ENCODE measurements at places on chromosomes 5 and 9.

DNA sequence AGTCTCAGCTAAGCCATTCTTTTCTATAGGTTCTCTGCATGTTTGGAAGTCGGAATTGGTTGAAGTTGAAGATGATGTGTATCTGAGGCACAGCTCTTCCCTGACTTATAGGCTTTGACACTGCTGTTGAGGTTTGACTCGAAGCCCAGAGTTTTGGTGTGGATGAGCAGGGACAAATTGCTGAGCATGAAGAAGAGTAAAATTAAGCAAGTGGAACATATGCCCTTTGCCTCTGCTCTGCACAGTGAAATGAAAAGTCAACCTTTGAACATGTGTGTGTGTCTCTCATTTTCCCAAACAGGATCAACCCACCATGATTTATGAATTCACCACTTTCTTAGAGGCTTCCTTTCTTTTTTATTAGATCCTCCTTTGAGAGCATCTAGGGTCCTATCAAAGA lies 8.5 kb downstream of the HMHB1 start:
- no peak for DNase-seq

- no peak for DNase-seq
Measured at GRCh38 chr5:142918959-142919635, 148.9 kb downstream of the ARHGAP26 start.

- DNase-seq = peak; percentile 75
Measured at GRCh38 chr5:93598091-93599000, 15.3 kb downstream of the NR2F1 start.

- no peak for DNase-seq
Measured at GRCh38 chr5:52452098-52452497, 335.6 kb upstream of the ITGA1 start.

DNA sequence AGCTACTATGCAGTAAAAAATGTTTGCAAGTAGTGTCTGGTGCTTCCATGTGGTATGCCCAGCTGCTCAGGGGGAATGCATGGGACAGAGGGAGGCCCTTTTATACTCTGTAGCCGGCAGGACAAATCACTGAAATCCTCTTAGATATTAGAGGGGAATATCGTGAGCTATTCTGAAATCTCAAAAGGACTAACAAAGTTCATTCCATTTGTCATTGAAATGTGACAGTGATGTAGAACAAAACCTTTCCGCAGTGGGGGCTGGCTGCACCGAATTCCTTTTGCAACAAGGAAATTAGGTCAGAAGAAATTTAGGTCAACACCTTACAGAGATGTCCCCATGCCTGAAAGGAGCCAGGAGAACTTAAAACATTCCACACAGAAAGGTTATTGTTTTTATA lies 72.4 kb upstream of the MEF2C start:
- no peak for DNase-seq

GRCh38 chr9:15714746-15715145 lies 161.9 kb downstream of the CCDC171 start:
- no peak for DNase-seq

- no peak for DNase-seq
Measured at GRCh38 chr5:72947498-72947897, 8.3 kb upstream of the FCHO2 start.

DNA sequence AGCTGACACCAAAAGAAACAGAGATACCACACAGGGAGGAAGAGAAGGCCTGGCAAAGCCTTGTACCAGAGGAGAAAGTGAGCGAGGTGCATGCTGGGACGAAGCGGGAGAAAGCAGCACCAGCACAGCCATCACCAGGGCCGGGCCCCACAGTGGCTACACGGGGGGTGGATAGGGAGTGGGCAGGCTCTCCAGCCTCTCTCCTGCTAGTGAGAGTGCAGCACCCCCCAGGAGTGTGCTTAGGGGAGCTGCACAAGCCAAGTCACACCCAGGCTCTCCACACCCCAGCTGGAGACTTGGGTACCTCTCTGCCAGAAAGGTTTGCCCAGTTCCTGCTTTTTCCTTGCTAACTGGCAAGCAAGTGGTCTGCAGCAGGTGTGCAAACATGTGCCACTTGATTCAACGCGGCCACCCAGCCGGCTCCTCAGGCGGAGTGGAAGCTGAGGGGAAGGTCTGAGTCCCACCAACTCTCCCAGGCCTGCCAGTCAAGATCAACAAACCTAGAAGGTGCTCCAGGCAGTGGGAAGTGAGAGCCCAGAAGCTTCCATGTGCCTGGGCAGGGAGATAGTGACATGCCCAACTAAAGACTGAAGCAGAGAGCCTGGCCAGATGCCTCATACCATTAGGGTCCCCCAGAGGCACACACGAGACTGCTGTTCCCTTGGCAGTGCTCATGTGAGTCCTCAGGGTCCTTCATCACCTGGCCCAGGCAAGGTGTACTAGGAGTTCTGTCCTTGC lies 39.9 kb downstream of the BICD2 start:
- no peak for DNase-seq

GRCh38 chr5:56480078-56480704 lies 247.1 kb upstream of the ANKRD55 start:
- DNase-seq = peak; percentile 75

DNA sequence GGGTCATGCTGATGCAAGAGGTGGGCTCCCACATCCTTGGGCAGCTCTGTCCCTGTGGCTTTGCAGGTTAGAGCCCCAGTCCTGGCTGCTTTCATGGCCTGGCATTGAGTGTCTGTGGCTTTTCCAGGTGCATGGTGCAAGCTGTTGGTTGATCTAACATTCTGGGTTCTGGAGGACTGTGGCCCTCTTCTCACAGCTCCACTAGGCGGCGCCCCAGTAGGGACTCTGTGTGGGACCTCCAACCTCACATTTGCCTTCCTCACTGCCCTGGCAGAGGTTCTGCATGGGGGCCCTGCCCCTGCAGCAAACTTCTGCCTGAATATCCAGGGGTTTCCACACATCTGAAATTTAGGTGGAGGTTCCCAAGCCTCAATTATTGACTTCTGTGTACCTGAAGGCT lies 150.1 kb downstream of the NNT start:
- no peak for DNase-seq

- peak; percentile 90 for DNase-seq
Measured at GRCh38 chr9:111482694-111483438, 1.3 kb downstream of the ECPAS start.

GRCh38 chr9:132117694-132118093 lies 38.0 kb upstream of the MED27 start:
- no peak for DNase-seq

GRCh38 chr5:109656829-109657228 lies 32.9 kb upstream of the MAN2A1 start:
- peak; percentile 26 for DNase-seq

- DNase-seq = no peak
Measured at GRCh38 chr5:1436681-1437080, 8.6 kb downstream of the SLC6A3 start.

DNA sequence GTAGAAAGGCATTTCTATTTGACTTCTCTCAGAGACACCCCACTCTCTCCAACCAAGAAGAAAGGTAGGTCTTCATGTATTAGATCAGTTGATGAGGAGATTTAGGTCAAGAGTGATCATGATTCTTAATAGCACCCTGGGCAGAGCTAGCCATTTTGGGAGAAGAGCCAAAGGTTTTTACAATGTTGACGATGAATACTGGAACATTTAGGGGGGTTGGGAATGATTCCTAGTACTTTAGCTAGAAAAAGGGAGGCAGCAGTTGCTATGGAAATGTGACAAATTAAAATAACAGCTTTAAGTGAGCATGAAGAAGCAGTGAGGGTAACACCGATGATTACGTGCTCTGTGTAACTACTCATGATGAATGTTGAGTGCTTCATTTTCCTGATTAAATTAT lies 9.5 kb upstream of the RPS23 start:
- no peak for DNase-seq

DNA sequence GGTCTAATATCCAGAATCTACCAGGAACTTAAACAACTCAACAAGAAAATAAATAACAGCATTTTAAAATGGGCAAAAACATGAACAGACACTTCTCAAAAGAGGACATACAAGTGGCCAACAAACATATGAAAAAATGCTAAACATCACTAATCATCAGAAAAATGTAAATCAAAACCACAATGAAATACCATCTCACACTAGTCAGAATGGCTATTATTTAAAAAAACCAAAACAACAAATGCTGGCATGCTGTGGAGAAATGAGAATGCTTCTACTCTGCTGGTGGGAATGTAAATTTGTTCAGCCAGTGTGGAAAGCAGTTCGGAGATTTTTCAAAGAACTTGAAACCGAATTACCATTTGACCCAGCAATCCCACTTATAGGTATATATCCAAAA lies 63.1 kb downstream of the ADAMTS6 start:
- no peak for DNase-seq

Data from right cardiac atrium (tissue), 5 donors.